ENCODE measurements at places on chromosomes 3 and 15.

- no peak for DNase-seq
Measured at GRCh38 chr3:43273416-43273815, 12.9 kb upstream of the SNRK start.

- no peak for DNase-seq
Measured at GRCh38 chr15:55060836-55061235, 135.9 kb downstream of the RSL24D1 start.

- no peak for DNase-seq
Measured at GRCh38 chr3:15750143-15750542, 47.6 kb downstream of the ANKRD28 start.

DNA sequence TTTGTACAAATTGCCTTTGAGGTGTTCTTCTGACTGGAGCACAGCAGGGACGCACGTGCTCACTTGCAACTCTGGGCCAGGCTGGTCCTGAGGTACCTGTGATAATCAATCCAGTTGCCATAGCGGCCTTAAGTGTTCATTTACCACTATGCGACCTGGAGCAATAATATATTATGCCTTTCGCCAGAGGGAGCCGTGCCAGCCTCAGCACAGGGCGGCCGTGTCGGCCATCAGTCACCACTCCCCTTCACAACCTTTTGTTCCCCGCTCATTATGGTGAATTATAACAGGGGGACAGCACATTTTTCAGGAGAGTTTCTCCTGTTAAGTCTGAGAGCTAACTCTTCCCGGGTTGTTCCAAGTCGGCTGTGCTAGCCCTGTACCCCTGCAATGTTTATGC is 289.7 kb downstream of the RORA start:
- DNase-seq: no peak

DNA sequence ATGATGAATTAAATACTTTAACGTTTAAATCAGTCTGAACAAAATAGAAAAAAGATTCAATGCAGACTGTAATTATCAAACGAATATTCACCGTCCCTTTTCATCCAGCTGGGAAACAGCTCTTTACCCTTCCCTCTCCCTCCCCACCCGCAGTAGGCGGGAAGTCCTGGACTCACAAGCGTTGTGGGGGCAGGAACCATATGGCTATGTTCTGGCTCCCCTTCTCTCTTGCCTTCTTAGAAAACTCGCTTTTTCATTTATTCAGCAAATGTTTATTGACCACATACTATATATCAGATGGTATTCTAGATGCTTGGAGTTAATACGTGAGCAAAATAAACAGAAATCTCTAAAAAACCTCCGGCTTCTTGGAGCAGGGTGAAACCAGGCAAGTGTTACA is 715 bp upstream of the SCAPER start:
- DNase-seq: no peak

GRCh38 chr15:75785771-75786574 is 57.3 kb upstream of the UBE2Q2 start:
- DNase-seq: no peak

GRCh38 chr3:24631481-24631880 is 136.8 kb upstream of the THRB start:
- no peak for DNase-seq

Measured in cortex of kidney (tissue), 1 donor.